H1 (cell line): ENCODE measurements at places on chromosomes 13 and 19. TPM values are rescaled to one million over a fixed set of nuclear protein-coding genes. Genes with fewer than 3 reads are reported as not detected.

Gene RDH8
- total RNA-seq, result not detected in 2 replicates

DNA sequence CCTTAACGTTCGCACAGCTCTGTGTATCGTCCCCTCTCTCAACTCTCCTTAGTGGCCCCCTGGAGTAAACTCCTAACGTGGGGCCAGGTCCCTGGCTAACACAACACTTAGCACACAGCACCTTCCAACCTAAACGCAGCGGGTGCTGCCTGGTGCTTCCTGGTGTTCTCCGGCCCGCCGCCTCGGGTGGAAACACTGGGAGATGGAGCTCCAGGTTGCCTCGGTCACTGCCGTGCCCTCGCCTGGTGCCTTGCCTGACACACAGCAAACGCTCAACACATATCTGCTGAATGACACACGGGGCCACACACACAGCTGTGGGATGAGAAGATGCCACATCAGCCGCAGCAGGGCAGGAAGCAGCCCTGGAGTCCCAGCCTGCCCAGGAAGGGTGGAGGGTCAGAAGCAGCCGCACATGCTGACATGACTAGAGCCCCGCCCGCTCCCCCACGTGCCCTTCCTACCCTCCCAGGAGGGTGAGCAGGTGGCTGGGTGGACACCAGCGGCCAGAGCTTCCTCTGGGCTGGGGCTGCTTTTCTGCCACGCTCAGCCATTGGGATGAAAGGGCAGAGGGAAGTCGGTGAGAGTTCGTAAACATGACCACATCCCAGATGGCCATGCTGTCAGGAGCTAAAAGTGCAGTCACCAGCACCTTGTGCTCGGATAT lies 6.6 kb downstream of the PEPD start:
- H3K36me3 ChIP-seq, result no peaks in the 10 kb centered on the region
- H3K27me3 ChIP-seq, result no peaks in the 10 kb centered on the region
- DNase-seq, result no peak
- no peak overlapping the region for H3K27ac ChIP-seq
- no peaks in the 10 kb centered on the region; the same call in none of the 2 replicates for H3K4me1 ChIP-seq
- no peak overlapping the region for H3K4me3 ChIP-seq

Gene CACNG6
- 1.2 and 1.4 TPM in 2 replicates for total RNA-seq

GRCh38 chr19:17861542-17862402 lies 2.1 kb downstream of the RPL18A start:
- peak overlapping the region; percentile 99; the same call in 1 of the 2 replicates for H3K4me3 ChIP-seq
- H3K27me3 ChIP-seq, result no peaks in the 10 kb centered on the region
- H3K27ac ChIP-seq, result peak overlapping the region; percentile 94; the same call in 1 of the 2 replicates
- H3K36me3 ChIP-seq, result peaks cover 51% of the 10 kb centered on the region
- DNase-seq, result no peak

Gene ELL
- total RNA-seq, result 10.2 and 10.5 TPM in 2 replicates

Gene SELENOV
- total RNA-seq, result 8.4 and 11.0 TPM in 2 replicates

Gene HS6ST3
- 1.2 TPM in 2 replicates for total RNA-seq

- DNase-seq, result no peak
- no peak overlapping the region for H3K4me3 ChIP-seq
- H3K27me3 ChIP-seq, result no peaks in the 10 kb centered on the region
- H3K4me1 ChIP-seq, result no peaks in the 10 kb centered on the region
- no peaks in the 10 kb centered on the region for H3K36me3 ChIP-seq
- no peak overlapping the region for H3K27ac ChIP-seq
Observed at GRCh38 chr13:49855930-49856329, 63.4 kb upstream of the KPNA3 start.

- H3K4me3 ChIP-seq, result peak overlapping the region; percentile 81
- no peaks in the 10 kb centered on the region for H3K36me3 ChIP-seq
- peak overlapping the region; percentile 95 for H3K27ac ChIP-seq
Observed at GRCh38 chr19:14006766-14007562, 844 bp upstream of the RFX1 start.

DNA sequence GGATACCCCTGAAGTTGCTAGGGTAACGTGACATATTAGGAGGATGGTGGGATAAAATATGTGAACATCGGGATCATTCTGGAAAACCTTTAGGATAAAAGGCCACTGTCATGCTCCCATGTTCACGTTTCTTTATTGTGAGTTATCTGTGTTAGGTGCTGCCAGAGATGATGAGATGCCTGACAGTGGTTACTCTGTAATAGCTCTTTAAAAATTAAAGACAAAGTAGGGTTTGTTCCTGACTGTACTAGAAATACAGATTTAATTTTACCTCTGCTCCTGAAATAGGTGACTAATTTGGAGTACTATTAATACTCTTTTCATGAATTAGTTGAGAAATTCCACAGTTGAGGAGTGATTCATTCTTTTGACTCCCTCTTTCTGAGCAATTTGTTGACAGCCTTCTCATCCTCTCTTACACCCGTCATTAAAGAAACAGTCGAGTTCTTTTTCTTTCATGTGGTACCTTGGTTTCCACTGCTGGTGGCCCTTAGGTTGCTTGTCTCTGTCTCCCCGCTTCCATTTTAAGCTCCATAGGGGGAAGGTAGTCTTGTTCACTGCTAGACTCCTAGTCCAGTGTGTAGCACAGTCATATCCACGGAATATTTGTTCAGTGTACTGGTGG lies 28.4 kb downstream of the SAE1 start:
- H3K36me3 ChIP-seq, result peaks cover 23% of the 10 kb centered on the region
- no peaks in the 10 kb centered on the region for H3K27me3 ChIP-seq
- H3K4me1 ChIP-seq, result peaks cover 13% of the 10 kb centered on the region
- H3K4me3 ChIP-seq, result no peak overlapping the region
- peak overlapping the region; percentile 82 for H3K27ac ChIP-seq
- no peak for DNase-seq

DNA sequence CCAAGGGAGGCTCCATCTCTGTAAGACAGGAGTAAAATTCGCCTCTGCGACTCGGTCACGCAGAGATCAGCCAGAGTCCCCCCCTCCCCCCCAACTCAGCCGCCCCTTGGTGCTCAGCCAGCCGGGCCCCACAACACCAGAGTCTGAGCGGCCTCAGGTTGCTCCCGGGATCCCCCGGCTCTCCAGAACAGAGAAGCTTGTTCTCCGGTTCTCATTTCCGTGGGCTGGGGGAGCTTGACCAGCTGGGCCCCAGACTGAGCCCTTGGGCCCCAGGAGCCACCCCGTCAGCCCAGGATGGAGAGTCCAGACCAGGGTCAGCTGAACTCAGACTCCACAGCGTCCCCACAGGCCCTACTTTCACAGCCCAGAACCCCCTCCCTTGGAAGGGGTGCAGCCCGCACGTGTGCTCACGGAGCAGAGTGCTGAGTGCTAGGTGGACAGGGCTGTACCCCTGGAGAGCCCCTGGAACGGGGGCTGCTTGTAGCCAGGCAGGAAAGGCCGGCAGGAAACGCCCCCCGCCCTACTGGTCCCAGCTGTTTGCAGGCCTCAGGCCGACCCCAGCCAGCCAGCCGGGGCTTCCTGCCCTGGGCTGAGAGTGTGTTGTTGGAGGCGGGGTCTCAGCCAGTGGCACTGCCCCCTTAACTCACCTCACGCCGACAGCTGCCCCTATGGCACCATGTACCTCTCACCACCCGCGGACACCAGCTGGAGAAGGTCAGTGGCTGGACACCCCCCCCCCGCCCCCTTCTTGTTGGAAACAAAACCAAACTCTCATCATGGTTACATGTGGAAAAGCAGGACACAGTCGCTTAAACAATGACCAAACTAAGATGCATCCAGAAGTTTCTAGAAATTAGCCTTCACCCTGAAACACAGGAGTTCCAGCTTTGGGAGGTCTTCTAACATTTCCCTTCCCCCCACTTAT lies 44.4 kb downstream of the COMP start:
- no peaks in the 10 kb centered on the region for H3K36me3 ChIP-seq
- no peak overlapping the region for H3K4me3 ChIP-seq
- H3K4me1 ChIP-seq, result no peaks in the 10 kb centered on the region

DNA sequence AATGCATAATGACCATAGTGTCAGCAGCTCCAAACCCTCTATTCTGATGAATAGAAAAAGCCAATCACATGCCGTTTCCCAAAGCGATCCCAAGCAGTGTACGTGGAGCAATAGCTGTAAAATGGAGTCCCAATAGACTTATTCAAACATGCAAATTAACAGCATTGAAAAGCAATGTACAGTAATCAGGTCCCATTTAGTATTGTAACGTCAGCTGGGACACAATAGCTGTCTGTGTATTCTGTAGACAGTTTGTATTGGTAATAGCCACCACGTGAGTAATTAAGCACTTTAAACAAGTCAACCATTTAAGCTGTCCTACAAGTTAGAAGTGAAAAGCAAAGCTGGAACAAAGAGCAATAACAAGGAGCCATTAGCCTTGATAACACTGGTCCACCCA lies 698.2 kb downstream of the PCDH17 start:
- no peak overlapping the region for H3K27ac ChIP-seq
- no peaks in the 10 kb centered on the region for H3K27me3 ChIP-seq
- H3K36me3 ChIP-seq, result no peaks in the 10 kb centered on the region
- no peaks in the 10 kb centered on the region for H3K4me1 ChIP-seq

- no peak overlapping the region for H3K4me3 ChIP-seq
- peak; percentile 62 for DNase-seq
Observed at GRCh38 chr19:53644061-53644816, 12.4 kb downstream of the DPRX start.
